ENCODE measurements at places on chromosomes 7 and 10.
A peak's percentile ranks its signal among the peaks of the same experiment; 100 is the strongest.

DNA sequence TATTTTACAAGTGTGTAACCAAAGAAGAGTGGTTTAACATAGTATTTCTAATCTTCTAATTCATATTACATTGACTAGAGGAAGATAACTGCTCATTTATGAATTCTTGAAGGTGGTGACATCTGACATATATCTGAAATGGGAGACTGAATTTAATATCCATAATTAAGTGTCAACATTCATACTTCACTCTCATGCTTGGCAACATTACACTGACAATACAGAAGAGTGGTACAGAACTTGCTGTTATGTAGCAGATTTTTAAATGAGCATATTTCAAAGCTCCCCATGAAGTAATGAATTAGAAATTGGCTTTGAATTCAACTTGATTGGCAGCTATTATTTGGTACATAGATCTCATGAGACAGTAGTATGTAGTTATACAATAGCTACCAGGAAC, 125.8 kb upstream of the POT1 start:
- DNase-seq: no peak

DNA sequence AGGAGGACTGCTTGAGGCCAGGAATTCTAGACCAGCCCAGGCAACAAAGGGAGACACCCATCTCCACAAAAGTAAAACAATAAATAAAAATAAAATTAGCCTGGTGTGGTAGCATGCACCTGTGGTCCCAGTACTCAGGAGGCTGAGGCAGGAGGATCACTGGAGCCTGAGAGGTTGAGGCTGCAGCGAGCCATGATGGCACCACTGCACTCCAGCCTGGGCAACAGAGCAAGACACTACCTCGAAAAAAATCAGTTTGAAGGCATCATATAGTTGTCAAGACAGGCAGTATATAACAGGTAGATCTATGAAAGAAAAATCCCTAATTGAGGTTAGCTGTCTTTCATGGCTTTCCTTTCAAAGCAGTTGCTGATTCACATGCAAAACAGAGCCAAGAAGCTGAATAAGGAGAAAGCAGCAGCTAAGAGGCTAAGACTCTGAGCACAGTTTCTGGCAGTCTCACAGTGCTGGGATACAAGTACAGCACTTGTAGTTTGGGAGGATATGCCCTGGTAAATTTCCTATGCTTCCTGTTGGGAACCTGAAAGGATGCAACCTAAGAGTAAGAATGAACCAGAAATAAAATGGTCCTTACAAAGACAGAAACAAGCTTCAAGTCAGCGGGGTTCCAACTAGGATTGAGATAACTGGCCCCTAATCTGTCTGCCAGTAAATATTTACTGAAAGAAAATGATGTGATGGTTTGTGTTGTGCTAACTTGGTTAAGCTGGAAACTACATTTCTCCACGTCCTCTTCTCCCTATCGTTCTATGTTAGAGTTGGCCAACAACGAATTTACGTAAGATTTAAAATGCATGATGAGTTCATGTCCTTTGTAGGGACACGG, 368.5 kb upstream of the HPS1 start:
- DNase-seq: no peak

- DNase-seq: no peak
These were observed 56.3 kb upstream of the FAM3C start for GRCh38 chr7:121452389-121452788.

- DNase-seq: peak; percentile 44
These were observed 393.7 kb upstream of the LRGUK start for GRCh38 chr7:133733401-133733800.

GRCh38 chr7:7479275-7479805, 56.3 kb downstream of the COL28A1 start:
- DNase-seq: no peak

DNA sequence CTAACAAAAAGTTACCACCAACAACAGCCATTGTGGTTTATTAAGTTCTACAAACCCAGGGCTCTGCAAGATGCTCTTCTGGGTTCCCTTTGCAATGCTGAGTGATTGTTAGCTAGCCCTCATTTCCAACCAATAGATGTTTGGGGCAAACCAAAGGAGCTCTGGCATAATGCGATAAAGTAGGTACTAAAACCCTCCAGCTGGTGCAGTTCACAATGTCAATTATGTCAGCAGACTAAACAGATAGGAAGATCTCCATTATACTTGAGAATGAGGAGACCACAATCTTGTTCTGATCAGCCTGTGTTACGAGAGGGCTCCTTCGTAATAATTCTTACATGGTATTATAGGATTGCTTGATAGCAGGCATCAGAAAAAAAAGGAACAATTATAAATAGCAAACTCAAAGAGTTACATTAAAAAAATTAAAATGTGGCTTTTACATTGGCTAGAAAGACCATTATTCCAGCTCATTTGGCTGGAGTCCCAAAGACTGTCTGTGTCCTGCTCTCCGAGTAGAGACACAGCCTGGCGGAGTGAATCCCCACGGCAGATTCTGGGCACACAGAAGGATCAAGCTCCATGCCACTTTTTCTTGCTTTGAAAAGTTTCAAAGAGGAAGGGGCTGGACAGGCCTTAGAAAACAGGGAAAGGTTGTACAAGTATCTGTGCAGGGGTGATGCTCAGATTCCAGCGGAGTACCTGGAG, 93.8 kb downstream of the ZRANB1 start:
- DNase-seq: no peak

- DNase-seq: no peak
These were observed 18.8 kb upstream of the TBC1D12 start for GRCh38 chr10:94383530-94383929.

Data from NCI-H446 (cell line).